K562 (cell line): ENCODE measurements at places on chromosomes 7 and 10.

- no peak for DNase-seq
These were observed 82.7 kb downstream of the CPXM2 start for GRCh38 chr10:123808906-123809305.

GRCh38 chr7:67006965-67007364 lies 10.3 kb downstream of the TYW1 start:
- no peak for DNase-seq

- DNase-seq, result no peak
These were observed 275.5 kb downstream of the ELFN1 start for GRCh38 chr7:1945558-1945957.

GRCh38 chr7:71131256-71132126 lies 453 bp upstream of the GALNT17 start:
- DNase-seq, result no peak

- no peak for DNase-seq
These were observed 878 bp downstream of the GLRX3 start for GRCh38 chr10:130137090-130137448.

DNA sequence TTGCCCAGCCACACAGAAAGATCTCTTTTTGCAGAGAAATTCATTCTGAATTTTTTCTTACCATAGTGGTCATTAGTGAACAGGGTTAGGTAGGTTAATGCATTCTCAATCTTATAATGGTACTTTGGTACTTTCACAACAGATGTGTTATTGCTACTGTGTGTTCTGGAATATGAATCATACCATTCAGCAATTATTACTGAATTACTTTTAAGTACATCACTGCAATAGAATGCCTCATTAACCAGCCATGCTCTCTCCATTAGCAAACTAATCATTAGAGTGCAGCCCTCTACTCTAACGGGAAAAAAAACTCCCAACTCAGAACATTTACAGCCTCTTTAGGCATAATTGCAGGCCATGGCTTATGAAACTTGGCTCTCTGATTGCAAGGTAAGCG lies 102.1 kb downstream of the DOCK4 start:
- no peak for DNase-seq

DNA sequence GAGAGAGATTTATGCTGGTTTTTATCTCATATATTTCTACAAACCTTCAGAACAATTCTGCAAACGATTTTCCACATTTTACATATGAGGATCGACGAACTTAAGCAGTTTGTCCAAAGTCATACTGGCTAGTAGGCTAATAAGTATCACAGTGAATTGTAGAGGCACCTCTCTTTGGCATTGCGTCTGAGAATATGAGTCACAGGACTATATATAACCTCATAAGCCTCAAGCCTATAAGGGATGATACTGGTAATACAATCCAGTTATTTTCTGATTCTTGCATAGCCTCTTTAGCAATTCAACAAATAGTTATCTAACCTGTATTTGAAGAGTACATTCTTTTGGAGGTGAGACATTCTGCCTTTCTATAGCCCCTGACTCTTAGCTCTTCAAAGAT lies 129.8 kb downstream of the GPR158 start:
- DNase-seq, result no peak

- no peak for DNase-seq
These were observed 64.7 kb upstream of the TNRC18 start for GRCh38 chr7:5488286-5488878.

- DNase-seq, result no peak
These were observed 5.8 kb downstream of the FBH1 start for GRCh38 chr10:5895804-5896203.

- no peak for DNase-seq
These were observed 12.6 kb downstream of the TRIM8 start for GRCh38 chr10:102656791-102657371.

DNA sequence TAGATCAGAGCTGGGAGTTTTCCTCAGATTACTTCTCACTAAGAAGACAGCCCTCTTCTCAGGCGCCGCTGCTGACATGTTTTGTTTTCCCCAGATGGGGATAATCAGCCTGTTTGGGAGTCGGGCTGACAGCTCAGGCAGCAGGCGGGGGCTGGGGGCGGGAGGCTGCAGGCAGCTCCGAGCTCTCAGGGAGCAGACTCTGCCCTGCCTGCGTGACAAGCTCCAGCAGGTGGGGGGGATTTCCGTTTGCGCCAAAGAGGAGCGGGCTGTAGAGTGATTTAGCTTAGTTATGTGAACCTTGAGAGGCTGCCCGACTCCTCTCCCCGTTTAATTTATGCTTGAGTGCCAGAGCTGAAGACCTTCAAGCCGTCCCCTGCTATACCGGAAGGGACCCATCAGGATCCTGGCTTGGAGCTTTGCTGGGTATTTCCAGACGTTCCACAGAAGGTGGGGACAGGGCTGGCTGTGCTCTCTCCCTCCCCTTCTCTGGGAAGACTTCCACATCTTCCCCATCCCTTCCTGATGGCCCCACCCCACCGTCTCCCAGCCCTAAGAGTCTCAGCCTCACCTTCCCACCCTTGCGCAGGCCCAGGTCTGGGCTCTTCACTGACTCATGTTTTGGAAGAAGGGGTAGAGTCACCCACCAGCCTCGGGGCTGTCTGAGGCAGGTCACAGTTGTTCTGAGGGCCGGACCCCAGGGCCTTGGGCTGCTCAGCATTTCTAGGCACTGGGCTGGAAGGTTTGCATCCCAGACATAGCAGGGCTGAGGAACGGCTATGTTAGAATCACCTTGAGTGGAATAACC lies 24.7 kb upstream of the ADCYAP1R1 start:
- DNase-seq, result no peak

GRCh38 chr10:71691405-71691804 lies 28.2 kb downstream of the C10orf105 start:
- no peak for DNase-seq

GRCh38 chr10:63355682-63356081 lies 110.1 kb downstream of the JMJD1C start:
- DNase-seq, result no peak

GRCh38 chr7:106626376-106627164 lies 34.4 kb downstream of the CCDC71L start:
- DNase-seq, result no peak

DNA sequence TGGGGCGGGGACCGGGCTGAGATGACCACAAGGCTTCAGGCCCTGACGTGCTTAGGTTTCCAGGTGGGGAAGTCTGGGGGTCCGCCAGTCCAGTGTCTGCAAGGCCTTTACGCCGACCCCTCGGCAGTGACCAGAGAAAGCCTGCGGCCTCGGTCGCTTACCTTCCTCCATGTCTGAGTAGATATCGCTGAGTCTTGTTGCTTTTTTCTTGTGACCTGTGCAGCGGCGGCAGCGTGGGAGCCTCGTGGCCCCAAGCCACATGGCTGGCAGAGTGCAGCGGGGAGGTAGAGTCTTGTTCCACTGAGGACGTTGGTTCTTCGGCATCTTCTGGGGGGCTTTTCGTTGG lies 329 bp downstream of the NOLC1 start:
- DNase-seq, result no peak

GRCh38 chr7:1537535-1538412 lies 7.3 kb downstream of the MAFK start:
- peak; percentile 97 for DNase-seq

DNA sequence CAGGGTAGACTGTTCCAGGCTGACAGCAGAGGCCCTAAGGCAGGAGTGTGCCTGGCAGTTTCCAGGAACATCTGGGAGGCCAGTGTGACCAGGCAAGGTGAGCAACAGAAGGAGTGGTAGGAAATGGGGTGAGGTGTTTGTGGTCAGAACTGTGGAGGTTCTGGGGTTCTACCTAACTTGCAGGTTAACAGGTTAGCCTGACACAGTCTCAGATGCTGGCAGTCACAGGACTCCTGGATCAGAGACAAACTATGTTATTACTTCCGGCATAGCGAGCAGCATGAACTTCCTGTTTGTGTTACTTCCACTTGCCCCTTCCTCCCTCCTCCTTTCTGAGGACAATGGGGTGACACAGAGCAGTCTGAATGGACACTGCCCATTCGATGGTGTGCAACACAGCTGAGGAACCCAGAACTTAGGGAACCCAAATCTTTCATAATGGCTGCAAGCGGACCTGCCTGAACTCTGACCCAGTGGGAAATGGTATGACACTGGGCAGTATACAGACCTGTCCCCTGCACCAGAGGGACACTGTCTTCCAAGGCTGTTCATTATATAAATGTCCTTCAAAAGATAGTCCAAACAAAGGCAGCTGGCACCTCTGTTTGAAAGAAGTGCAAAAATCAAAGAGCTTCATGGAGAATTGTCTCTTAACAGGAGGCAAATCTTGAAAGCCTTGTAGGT lies 3.9 kb upstream of the SAR1A start:
- DNase-seq, result peak; percentile 25

DNA sequence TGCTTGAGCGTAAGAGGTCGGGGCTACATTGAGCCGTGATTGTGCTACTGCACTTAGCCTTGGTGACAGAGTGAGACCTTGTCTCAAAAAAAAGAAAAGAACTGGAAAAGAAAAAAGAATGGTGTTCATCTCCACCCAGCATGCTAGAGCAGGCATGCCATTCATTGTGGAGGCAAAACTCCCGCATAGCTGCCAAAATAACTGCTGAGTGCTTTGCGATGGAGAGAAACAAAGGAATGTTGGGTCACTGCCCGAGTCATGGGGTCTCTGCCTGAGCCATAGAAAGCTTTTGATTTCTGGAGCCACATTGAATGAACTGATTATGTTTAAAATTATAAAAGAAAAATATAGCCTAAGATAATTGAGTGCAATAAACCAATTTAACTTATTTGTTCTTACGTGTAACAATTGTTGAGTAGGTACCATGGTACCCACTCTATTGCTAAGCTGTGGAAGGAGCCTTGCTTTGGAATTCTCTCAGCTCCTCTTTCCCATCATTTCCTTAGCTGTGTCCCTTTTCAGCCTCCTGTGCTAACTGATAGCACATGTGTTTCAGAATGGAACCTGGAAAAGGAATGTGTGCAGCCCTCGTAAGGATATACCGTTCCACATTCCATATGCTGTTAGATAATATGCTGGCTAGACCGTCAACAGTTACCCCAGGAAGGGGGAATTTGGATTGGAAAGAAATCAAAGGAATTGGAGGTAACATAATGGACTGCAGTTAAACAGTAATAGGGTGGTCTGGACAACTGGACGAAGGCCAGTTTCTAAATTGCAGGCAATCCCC lies 99.0 kb downstream of the KIAA1217 start:
- DNase-seq, result no peak

DNA sequence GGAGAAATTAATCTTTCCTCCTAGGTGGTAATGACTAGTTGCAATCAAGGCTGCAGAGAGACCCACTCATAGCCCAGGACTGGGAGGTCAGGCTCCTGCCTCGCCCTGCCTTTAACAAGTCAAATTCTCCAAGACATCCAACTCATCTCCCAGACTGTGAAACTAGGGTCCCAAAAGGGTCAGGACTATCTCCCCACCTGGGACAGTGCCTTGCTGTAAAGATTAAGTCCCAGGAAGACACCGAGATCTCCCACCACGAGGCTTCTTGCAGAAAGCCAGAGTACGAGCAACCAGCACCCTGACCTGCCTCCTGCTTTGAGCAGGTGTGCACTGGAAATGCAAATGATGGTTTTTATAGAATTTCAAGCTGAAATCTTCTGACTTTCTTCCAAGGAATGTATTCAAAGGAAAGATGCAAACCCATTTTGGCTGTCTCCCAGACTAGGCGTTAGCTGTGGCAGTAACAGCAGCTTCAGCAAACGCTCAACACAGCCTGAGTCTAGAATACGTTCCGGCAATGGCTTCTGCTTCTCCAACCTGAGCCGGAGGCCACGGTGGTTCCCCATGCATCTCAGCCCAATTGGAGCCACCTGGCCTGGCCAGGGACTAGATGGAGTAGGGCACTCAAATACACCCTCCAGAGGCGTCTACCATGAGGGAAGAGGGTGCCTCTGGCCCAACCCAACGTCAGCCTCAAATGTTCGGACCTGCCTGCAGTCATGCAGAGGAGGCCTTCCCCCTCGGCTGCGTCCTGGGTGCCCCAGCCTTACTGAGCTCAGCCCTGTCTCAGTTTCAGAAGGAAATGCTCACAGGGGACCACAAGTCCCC lies 170.4 kb downstream of the PRKAG2 start:
- DNase-seq, result no peak

DNA sequence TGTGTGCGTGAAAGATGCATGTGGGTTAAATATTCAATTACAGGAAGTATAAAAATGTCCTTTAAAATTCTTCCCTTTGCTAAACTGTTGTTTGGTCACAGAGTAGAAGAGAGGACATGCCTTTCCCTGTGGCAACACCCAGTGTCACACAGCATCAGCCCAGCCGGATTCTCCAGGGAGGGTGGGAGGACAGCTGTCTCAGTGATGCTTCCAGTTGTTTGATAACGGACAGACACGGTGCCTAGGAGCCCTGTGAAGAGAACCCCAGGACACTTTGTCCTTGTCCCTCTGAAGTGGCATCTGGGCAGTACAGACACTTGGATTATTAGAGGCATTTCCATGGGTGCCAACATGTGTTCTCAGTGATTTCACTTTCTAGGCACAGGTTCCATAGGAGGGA lies 306.6 kb upstream of the LRGUK start:
- DNase-seq, result no peak

DNA sequence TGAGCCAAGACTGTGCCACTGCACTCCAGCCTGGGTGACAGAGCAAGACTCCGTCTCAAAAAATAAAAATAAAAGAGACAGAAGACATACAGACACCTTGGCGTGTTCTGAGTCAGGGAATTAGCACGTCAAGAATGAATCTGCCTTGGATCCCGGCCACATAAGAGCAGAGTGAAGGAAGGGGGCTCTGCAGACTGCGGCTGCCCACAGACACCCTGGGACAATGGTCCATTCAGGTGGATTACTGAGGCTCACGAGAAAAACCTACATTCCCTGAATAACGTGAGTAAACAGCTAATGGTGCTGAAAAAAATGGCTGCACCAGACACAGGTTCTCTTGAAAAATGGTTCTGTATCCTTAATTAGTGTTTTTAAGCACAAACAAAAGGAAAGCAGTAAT lies 100.1 kb upstream of the FGFR2 start:
- DNase-seq, result no peak

- no peak for DNase-seq
These were observed 75.3 kb downstream of the INPP5A start for GRCh38 chr10:132612571-132613504.

- no peak for DNase-seq
These were observed 7.1 kb upstream of the IL2RA start for GRCh38 chr10:6069081-6069931.

DNA sequence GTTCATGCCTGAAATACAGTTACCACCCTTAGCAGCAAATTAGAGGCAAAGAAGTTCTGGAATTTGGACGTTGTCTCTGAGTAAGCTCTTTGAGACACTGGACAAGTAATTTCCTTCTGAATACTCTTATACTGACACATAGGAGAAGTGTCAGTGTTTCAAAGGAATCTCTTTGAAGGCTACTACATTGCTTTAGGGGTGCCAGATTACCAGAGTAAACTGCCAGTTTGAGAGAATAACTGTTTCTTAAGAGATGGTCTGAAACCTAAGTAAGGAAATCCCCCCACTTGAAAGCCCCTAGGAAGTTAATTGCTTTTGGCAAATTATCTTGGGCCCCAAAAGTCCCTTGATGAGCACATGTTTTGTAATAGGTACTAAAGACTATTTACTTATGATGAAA lies 3.4 kb downstream of the FAS start:
- no peak for DNase-seq
